Stimulated activated CD8-positive, alpha-beta memory T cell treated with anti-CD3 and anti-CD28 coated beads, Interleukin-15, amount 100 ng/mL, for 24 hours (primary cell): ENCODE measurements at places on chromosomes 2 and 18.

DNA sequence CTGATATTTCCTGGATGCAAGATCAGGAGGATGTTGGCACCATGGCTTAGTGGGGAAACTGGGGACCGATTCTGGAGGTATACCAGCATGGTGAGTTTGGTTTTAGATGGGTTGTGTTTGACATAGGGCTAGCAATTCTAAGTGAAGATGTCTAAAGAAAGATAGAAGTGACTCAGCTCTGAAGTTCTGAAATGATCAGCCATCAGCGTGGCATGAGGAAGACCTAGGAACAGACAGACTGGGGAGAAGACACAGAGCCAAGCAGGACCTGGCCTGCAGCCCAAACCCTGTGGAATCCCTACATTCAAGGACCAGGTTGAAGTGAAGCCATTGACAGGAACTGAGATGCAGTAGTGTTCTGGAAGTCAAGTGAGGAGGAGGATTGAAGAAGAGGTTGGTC, 39.8 kb downstream of the HRH4 start:
- DNase-seq, result no peak

GRCh38 chr18:24065906-24066305, 51.4 kb downstream of the TTC39C start:
- no peak for DNase-seq

- no peak for DNase-seq
These were observed 42.7 kb downstream of the NPPC start for GRCh38 chr2:231883468-231883881.

DNA sequence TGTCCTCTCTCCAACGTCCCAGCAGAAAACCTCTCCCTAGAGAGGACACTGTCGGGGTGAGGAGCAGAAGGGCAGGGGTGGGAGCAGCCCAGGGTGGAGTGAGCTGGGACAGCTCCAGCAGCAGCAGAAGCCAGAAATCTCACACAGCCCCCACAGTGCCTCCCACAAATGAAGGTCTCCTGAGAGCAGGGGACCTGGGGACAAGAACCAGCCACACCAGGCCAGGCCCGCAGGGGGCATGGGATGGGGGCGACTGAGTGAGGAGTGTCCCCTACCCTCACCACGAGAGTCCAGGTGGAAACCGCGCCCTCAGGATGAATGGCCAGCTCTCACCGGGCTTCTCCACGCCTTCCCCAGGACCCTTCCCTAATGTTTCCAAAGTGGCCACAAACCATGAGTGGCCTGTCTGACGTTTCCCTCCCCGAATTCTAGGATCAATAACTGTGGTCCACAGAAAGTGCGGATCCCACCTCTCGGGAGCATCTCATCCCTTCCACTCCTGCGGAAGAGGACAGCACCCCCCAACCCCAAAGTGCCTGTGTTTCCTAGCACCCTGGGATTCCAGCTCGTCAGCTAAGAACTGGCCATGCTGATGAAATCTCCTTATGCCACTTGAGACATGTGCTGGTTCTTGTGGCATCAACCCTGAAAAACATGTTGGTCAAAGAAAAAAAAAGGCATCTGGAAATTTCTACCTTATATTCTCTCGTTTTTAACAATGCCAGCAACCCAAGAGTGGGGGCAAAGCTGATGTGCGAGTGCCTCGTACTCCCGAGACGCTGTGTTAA, 121.1 kb downstream of the HDAC4 start:
- no peak for DNase-seq

- DNase-seq, result no peak
These were observed 10.7 kb downstream of the BABAM2 start for GRCh38 chr2:27901234-27901633.

DNA sequence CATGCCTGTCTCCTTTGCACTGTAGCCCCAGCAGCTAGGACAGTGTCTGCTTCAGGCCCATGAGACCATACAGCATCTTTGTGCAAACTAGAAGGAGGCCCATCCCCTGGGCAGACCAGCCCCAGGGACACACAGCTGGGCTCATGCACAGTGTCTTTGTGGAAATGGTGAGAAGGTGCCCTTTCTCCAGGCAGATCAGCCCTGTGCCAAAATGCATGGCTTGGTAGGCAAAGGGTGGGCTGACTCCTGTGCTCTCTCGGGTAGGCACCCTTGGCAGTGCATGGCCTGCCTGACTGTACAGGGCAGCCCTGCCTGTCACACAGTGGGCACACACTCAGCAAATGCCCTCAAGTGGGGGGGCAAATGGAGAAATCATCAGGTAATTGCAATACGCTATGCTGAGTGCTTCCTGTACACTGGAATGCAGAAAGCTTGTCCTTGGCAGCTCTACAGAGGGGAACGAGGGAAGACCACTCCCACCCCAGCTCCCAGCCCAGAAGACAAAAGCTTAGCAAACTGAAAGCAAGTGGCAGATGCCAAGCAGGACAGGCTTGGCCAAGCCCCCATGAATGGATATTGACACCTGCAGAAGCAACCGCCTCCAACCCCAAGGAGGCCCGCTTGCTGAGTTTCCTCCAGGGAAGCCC, 21.6 kb downstream of the TNS1 start:
- no peak for DNase-seq

DNA sequence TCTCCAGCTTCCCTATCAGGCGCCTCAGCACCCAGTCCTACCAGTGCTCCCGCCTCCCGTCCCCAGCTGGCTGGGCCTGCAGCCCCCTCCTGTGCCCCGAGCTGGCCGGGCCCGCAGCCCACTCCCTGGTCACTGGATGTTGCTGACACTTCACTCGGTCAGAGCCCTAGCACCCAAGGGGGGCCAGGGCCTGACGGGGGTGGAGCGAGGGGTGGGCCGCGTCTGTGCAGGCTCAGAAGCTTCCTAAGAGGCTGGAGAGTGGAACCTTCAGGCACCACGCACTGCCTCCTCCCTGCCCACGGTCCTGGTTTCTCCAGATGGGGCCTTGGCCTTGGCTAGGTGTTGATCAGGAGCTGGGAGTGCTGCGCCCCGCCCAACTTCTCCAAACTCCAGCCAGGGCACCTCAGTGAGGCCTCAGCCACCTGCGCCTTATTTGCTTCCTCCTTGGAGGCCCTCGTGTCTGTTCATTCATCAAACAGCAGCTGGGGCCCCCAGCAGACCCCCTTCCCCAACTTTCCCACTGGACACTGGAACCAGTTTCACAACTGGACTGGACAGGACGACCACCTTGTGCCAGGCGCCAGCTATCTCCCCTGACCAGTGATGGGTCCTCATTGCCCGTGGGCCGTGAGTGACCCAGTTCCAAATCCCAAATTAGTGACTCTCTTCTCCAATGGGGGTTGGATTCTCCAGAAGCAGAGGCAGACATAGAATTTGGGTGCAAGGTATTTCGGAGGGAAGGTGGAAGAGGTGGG, 16.7 kb downstream of the CAPN10 start:
- no peak for DNase-seq

DNA sequence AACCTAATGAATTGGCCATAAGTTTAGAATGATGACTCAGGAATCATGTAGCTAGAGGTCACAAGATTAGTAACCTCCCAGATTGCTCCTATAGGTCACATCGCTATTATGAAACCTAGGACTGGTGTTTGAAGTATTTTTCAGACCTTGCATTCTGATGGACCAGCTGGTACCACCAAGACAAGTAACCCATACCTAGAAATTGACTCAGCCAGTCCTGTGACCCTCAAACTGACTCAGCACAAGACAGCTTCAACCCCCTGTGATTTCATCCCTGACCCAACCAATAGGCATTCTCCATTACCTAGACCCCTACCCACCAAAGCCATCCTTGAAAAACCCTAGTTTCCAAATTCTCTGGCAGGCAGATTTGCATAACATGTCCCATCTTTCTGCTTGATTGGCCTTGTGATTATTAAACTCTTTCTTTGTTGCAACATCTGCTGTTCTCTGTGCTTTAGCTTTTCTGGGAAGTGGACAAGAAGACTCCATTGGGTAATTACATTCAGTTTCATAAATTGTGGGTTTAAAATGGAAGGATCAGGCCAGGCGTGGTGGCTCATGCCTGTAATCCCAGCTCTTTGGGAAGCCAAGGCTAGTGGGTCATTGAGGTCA, 254.9 kb downstream of the IRS1 start:
- DNase-seq, result no peak

DNA sequence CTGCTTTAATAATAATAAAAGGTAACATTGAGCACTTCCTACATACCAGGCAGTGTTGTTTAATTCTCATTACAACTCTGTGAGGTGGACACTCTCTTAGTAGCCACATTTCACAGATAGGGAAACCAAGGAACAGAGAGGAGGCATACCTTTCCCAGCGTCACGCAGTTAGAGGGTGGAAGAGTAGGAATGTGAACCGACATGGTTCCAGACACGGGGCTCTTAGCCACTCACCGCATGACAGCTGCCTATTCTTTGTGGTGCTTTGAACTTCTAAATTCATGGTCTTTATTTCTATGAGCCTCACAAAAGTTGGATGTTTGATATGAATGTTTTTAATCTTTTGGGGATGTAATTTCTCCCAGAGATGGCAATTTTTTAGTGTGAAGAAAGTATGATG, 76.0 kb downstream of the OSBPL6 start:
- no peak for DNase-seq

GRCh38 chr2:54429054-54429453, 27.1 kb upstream of the SPTBN1 start:
- DNase-seq, result no peak

- no peak for DNase-seq
These were observed 2.8 kb downstream of the IRS1 start for GRCh38 chr2:226796840-226797288.

DNA sequence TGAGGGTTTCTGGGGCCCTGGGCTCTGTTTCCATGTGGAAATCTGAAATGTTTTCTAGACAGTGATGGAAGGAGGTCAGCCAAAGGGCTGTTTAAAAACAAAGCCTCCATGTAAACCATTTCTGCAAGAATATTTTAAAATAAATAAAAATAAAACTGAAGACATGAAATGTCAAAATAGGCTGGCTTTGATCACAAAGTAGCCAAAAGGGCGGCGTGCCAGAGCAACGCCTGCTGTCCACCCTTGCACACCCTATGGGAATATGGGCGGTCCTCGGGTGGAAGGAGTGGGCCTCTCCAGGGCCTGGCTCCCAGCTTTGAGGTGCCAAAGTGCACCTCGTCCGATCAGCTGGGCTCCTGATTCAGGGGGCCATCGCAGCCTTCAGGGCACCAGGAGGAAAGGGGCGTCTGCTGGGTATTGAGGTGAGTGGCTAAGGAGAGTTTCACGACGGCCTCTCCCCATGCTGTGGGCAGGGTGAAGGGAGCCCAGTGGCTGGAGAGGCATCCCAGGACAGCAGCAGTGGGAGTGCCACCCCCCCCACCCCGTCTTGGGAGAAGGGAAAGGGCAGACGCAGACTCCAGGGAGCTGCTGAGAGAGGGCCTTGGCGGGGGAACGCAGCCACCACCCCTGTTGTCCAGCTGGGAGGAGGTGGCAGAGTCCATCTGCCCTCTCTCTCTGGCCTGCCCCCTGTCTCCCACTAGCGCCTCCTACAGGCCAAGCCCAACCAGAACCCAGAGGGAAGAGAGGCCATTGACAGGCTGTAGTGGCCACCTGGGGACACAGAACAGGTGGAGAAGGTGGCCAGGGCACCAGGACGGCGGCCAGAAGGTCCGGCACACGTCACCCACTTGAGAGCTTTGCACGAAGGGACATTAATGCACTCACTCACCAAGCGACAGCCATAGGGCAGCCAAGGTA, 5.7 kb upstream of the ERFE start:
- no peak for DNase-seq

DNA sequence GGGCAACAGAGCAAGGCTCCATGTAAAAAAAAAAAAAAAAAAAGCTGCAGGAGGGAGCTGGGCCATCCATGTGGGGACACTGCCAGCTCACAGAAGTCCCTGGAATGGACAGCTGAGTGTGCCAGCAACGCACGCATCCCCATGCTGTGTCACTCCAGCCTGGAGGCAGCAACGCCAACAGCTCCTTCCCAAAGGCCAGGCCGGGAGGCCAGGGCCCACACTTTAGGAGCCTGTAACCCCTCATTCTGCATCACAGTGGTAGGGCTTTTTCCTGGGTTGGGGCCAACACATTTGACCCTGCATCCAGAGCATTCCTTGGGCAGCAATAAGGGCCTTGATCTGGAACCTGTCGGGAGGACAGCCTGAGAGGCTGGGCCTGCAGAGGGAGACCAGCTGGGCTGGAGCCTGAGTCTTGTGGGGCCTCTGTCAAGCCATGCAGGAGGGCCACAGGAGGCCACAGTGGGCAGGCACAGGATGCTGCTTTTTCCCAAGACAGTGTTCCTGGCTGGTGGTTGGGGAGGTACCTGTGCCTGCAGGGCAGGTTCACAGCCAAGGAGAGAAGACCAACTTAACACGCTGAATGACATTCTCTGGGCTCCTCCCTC, 16.8 kb upstream of the KCNK3 start:
- no peak for DNase-seq

- no peak for DNase-seq
These were observed 17.9 kb downstream of the TMEM127 start for GRCh38 chr2:96247896-96248295.

- DNase-seq, result no peak
These were observed 164.1 kb downstream of the FBXO15 start for GRCh38 chr18:73983496-73983895.

GRCh38 chr2:216302981-216303676, 69.2 kb downstream of the MARCHF4 start:
- no peak for DNase-seq

- no peak for DNase-seq
These were observed 13.3 kb downstream of the NEU4 start for GRCh38 chr2:241822264-241822623.

- DNase-seq, result no peak
These were observed 88.6 kb upstream of the ID2 start for GRCh38 chr2:8593243-8593642.

DNA sequence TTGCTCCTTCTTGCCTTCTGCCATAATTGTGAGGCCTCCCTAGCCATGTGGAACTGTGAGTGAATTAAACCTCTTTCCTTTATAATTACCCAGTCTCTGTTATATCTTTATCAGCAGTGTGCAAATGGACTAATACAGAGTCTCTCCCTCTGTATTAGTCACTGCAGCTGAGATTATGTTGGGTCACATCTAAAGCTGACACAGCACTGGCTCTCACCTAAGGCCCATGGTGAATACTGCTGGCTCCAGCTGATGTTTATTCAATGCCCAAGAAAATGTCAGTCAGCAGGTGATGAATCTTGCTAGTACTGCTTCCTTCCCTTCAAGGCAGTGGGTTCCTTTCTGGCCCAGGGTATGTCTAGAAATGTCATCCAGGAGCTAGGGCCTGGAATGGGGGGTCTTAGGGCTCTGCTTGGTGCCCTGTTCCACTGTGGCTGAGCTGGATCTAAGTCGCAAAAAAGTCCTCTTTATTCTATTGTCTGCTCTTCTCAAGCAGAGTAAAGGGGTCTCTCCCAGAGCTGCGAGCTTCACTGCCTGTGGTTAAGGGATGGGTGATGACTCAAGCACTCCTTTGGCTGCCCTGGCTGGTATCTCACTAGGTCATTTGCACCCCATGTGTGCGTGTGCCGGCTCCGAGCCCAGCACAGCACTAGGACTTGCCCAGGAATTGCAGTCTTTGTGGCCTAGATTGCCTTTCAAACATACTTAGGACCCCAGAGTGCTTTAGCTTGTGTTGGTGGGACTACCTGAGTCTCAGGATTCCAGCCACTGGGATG, 29.9 kb downstream of the PPP1R1C start:
- no peak for DNase-seq

GRCh38 chr18:38526922-38527321, 961.3 kb upstream of the CELF4 start:
- DNase-seq, result no peak

GRCh38 chr2:221385716-221386115, 186.4 kb downstream of the EPHA4 start:
- DNase-seq, result no peak

- DNase-seq, result no peak
These were observed 43.8 kb downstream of the CDH19 start for GRCh38 chr18:66560094-66560493.
